SJCRH30 (cell line): ENCODE measurements at places on chromosomes 7 and 10. TPM values are rescaled to one million over a fixed set of nuclear protein-coding genes. Genes with fewer than 3 reads are reported as not detected.

Gene PIP
- total RNA-seq: not detected in 2 replicates

DNA sequence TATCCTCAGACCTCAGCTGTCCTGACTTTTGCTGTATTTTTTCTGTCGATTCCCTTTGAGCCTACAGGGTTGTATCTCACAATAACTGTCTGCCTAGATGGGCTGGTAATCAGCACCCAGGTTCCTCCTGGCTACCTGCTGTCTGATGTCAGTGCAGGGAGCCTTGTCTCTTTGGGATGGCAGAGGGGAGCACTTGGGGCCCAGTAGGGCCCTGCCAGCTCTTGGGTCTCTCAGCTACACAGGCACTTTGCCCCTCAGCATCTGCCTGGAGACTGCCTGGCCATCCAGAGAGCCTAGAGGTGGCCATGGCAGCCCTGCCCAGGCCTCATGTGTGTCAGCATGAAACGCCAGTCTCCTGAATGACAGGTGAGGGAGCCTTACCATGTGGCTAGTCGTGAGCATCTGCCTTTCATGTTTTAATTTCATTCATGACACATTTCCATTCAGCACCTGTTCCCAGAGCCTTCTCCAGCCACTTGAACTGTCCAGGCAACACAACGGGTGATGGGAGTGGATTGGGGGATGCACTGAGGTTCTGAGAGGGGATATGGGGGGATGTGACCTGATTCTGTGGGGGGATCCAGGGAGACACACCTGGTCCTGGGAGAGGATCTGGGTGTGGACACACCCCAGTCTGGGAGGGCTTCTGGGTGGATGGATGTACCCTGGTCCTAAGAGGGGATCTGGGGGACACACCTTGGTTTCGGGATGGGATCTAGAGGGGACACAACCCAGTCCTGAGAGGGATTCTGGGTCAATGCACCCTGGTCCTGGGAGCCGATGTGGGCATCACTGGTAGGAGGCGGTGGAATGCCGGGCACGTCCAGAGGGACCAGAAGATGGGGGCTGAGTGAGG lies 21.9 kb downstream of the ADCY1 start:
- no peaks in the 10 kb centered on the region for H3K4me1 ChIP-seq
- no peak for DNase-seq
- H3K36me3 ChIP-seq: no peaks in the 10 kb centered on the region
- H3K27me3 ChIP-seq: peaks cover 48% of the 10 kb centered on the region
- no peak overlapping the region for H3K4me3 ChIP-seq

Gene MOGAT3
- not detected in 2 replicates for total RNA-seq

- no peaks in the 10 kb centered on the region for H3K27me3 ChIP-seq
- peaks cover 32% of the 10 kb centered on the region for H3K4me1 ChIP-seq
- peak overlapping the region; percentile 86 for H3K27ac ChIP-seq
- no peak overlapping the region for H3K4me3 ChIP-seq
These were observed 231.3 kb upstream of the NPY start for GRCh38 chr7:24052572-24053260.

DNA sequence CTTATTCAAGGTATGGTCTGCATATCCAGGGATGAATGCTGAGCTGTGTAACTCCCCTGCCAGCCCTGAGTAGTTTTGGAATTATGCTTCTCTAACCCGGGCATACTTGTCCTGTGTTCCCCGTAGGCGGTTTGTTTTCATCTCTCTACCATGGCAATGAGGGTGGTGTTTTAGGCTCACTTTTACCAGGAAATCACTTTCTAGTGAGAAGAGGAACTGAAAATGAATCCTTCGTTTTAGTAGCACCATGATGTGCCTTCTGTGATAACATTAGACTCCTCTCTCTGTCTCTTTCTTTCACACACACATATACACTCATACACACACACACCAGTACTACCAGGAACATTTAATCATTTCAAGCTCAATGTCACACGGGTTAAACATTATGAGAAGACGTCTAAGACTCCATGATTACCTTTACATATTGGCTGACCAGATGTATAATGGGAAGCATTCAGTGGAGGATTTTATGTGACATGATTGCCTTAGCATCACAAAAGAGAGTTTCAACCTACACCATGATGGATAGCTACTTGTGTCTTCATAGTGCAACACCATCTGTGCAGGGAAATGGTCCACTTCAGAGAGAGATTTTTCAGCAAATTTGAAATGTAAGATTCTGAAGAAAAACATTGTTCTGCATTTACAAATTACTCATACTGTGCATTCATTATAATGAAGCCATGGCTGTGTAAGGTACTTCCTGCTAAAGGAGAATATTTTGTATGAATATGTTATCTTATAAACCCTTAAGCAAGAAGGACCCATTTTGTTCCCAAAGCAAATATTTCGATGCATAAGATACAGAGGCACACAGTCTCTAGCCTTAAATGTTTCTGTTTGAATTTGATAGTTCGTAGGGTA lies 31.0 kb upstream of the PFKP start:
- H3K4me3 ChIP-seq: no peak overlapping the region
- H3K27me3 ChIP-seq: no peaks in the 10 kb centered on the region
- DNase-seq: no peak
- no peaks in the 10 kb centered on the region for H3K4me1 ChIP-seq
- H3K27ac ChIP-seq: no peak overlapping the region
- no peaks in the 10 kb centered on the region for H3K36me3 ChIP-seq

DNA sequence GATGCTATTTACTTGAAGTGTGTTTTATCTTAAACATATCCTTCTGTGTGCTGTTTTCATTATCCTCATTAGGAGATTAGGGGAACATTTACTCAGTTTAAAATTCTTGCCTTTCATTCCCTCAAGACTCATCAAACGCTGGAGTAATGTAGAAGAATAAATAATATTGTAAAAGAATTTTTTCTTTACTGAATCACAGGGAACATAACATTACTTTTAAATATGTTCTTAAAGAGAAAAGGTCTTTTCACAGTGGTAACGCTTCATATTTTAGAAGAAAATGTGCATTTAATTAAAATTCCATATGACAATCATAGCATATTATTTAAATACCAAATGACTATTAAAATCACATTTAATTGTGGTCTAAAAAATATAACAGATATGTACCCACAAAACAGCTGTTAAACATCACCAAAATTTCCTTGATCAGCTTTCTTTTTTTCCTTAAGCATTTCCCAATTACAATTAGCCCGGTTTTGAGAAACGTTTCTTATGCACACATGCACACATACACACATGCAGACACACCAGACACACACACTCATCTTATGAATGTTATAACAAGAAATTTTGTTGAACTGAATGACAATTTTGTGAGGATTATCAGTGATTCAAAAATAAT lies 102.0 kb upstream of the GLI3 start:
- no peak overlapping the region for H3K27ac ChIP-seq
- H3K36me3 ChIP-seq: no peaks in the 10 kb centered on the region
- H3K27me3 ChIP-seq: peaks cover 8% of the 10 kb centered on the region; the same call in 1 of the 2 replicates
- H3K4me3 ChIP-seq: no peak overlapping the region

DNA sequence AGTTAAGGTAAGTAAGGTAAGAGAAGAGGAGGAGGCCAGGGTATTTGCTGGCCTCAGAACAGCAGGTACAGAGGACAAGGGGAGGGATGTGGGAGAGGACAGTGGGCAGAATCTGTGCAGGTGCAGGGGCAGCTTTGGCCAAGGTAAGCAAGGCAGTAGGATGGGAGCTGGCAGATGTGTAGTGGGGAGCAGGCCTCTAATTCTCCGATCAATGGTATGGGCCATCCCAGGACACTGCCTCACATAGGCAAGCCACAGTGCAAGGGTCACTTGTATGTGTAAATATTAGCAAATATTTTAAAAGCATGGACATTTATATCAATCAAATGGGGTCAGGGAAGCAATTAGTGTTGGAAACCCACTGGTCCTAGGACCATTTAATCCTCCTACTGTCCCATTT lies 373.5 kb downstream of the GRID1 start:
- no peaks in the 10 kb centered on the region for H3K27me3 ChIP-seq
- no peak overlapping the region for H3K27ac ChIP-seq
- no peak for DNase-seq
- no peaks in the 10 kb centered on the region for H3K4me1 ChIP-seq
- H3K4me3 ChIP-seq: no peak overlapping the region

Gene MKX
- 2.2 and 2.5 TPM in 2 replicates for total RNA-seq

Gene SRGN
- 0.51 and 0.59 TPM in 2 replicates for total RNA-seq

Gene TCF7L2
- 19.4 and 22.1 TPM in 2 replicates for total RNA-seq

DNA sequence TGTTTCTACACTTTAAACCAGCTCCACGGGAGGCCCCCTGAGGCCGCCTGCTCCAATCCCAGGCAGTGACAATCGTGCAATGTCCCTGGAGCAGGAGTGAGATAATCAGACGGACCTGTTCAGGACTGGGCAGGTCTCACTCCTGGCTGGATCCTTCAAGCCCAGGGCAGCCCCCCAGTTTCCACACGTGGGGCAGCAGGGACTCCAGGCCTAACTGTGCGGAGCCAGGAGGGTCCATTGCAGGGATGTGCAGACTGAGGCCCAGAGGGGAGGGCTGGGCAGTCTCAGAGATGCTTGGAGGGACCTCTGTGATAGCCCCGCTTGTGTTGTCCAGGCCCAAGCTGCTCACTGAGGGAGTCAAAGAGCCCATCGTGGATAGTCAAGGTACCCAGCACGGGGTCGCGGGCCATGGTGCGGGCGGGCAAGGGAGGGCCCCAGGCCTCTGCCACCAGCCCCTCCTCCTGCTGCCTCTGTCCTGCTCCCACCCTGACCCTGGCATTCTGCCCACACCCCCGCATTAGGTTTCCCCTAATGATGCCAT lies 110.5 kb upstream of the KCTD7 start:
- H3K27me3 ChIP-seq: no peaks in the 10 kb centered on the region
- no peak for DNase-seq
- no peak overlapping the region for H3K27ac ChIP-seq
- no peak overlapping the region for H3K4me3 ChIP-seq
- no peaks in the 10 kb centered on the region for H3K4me1 ChIP-seq
- H3K36me3 ChIP-seq: no peaks in the 10 kb centered on the region

GRCh38 chr10:4635883-4636282 lies 190.1 kb upstream of the AKR1E2 start:
- no peak overlapping the region for H3K4me3 ChIP-seq
- H3K4me1 ChIP-seq: no peaks in the 10 kb centered on the region
- no peaks in the 10 kb centered on the region for H3K27me3 ChIP-seq
- no peak for DNase-seq

DNA sequence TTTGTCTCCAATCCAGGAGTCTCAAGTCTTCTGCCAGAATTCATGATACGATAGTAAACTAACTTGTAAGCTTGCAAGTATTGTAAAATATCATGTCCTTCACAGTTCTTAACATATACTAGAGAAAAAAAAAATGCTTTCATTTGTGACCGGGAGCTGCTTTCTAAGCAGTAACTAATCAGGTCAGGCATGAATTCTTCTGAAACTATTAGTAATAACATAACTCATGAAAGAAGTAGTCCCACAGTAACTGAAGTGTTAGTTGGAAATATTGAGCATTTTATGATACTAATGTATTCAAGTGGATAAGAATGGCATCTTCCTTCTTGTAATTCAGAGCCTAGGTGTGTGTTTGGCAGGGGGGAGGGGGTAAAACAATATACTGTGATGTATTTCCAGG lies 665.6 kb downstream of the DNAJB9 start:
- DNase-seq: no peak
- H3K4me1 ChIP-seq: no peaks in the 10 kb centered on the region
- no peaks in the 10 kb centered on the region for H3K27me3 ChIP-seq
- no peak overlapping the region for H3K4me3 ChIP-seq

Gene PLCE1
- 4.8 and 5.0 TPM in 2 replicates for total RNA-seq

GRCh38 chr7:31940167-31940566 lies 130.0 kb downstream of the PDE1C start:
- H3K27me3 ChIP-seq: no peaks in the 10 kb centered on the region
- no peaks in the 10 kb centered on the region for H3K36me3 ChIP-seq
- H3K27ac ChIP-seq: no peak overlapping the region
- no peak for DNase-seq
- H3K4me3 ChIP-seq: no peak overlapping the region

Gene RGR
- total RNA-seq: 0.58 and 1.1 TPM in 2 replicates

Gene PROSER2
- 10.7 and 14.6 TPM in 2 replicates for total RNA-seq

GRCh38 chr10:99329304-99329553 lies at the start of gene CNNM1:
Gene CNNM1, plus strand, starts transcription at chr10:99329356. Its CDS starts 32 bp downstream, at chr10:99329388.
- no peaks in the 10 kb centered on the region for H3K36me3 ChIP-seq
- H3K4me1 ChIP-seq: no peaks in the 10 kb centered on the region
- no peak within 1 kb of the TSS for H3K27ac ChIP-seq
- no peaks in the 10 kb centered on the region for H3K27me3 ChIP-seq

- H3K27ac ChIP-seq: no peak overlapping the region
- H3K27me3 ChIP-seq: no peaks in the 10 kb centered on the region
- no peaks in the 10 kb centered on the region for H3K4me1 ChIP-seq
- H3K36me3 ChIP-seq: no peaks in the 10 kb centered on the region
- no peak for DNase-seq
These were observed 716.8 kb upstream of the LRRTM3 start for GRCh38 chr10:66209025-66209424.

- H3K27ac ChIP-seq: peak overlapping the region; percentile 46
- H3K36me3 ChIP-seq: peaks cover 37% of the 10 kb centered on the region
- H3K4me3 ChIP-seq: no peak overlapping the region
- H3K27me3 ChIP-seq: no peaks in the 10 kb centered on the region
- peak; percentile 77 for DNase-seq
These were observed 220.1 kb downstream of the TNS3 start for GRCh38 chr7:47361746-47362215.

Gene PCLO
- 4.2 and 5.7 TPM in 2 replicates for total RNA-seq

Gene IDI2
- total RNA-seq: not detected in 2 replicates

- H3K27ac ChIP-seq: peak overlapping the region; percentile 61
- H3K4me3 ChIP-seq: no peak overlapping the region
- H3K27me3 ChIP-seq: no peaks in the 10 kb centered on the region
- DNase-seq: peak; percentile 67
These were observed 18.9 kb downstream of the LMOD2 start for GRCh38 chr7:123674399-123675180.

- H3K36me3 ChIP-seq: no peaks in the 10 kb centered on the region
- no peak overlapping the region for H3K4me3 ChIP-seq
- DNase-seq: no peak
- H3K27ac ChIP-seq: no peak overlapping the region
These were observed 255.5 kb upstream of the C7orf33 start for GRCh38 chr7:148334959-148335577.

- H3K4me1 ChIP-seq: peaks cover 16% of the 10 kb centered on the region
- no peak overlapping the region for H3K4me3 ChIP-seq
- no peak overlapping the region for H3K27ac ChIP-seq
- no peaks in the 10 kb centered on the region for H3K36me3 ChIP-seq
- DNase-seq: peak; percentile 9
These were observed 146.1 kb upstream of the TMEM196 start for GRCh38 chr7:19919261-19920095.

Gene ANXA8L1
- not detected in 2 replicates for total RNA-seq

DNA sequence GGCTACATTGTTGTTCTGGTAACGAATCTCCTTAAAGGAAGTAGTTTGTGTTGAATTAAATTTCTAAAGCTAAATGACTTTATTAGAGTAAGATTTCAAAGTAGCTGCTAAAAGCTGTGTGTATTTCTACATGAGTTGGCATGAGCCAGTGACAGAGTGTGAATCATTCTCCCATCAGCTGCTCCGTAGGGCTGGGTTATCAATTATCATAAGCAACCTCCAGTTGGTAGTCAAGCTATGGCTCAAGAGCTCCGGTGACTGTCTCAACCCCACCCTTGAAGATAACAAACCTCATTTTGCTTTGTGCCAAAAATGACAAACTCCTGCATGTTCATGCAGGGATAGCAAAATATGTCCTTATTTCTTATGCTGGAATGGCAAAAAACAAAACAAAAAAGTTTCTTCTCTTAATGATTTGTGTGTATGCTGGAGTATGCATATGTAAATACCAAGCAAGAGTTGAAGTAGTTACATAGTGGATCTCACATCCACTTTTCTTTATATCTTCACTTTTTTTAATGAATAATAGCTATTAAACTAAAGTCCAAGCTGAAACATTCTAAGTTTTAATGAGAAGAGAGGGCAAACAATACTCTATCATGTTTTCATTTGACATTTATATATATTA lies 249.4 kb downstream of the CACNA2D1 start:
- H3K27ac ChIP-seq: no peak overlapping the region
- no peak for DNase-seq
- H3K36me3 ChIP-seq: no peaks in the 10 kb centered on the region
- H3K27me3 ChIP-seq: no peaks in the 10 kb centered on the region
